ENCODE measurements at places on chromosomes 2 and 18.

GRCh38 chr2:47118581-47118980 lies 36.5 kb downstream of the STPG4 start:
- DNase-seq: no peak

GRCh38 chr2:240469239-240469636 lies 33.8 kb downstream of the GPC1 start:
- DNase-seq: peak; percentile 89

- DNase-seq: no peak
Measured at GRCh38 chr2:8524388-8524787, 157.5 kb upstream of the ID2 start.

DNA sequence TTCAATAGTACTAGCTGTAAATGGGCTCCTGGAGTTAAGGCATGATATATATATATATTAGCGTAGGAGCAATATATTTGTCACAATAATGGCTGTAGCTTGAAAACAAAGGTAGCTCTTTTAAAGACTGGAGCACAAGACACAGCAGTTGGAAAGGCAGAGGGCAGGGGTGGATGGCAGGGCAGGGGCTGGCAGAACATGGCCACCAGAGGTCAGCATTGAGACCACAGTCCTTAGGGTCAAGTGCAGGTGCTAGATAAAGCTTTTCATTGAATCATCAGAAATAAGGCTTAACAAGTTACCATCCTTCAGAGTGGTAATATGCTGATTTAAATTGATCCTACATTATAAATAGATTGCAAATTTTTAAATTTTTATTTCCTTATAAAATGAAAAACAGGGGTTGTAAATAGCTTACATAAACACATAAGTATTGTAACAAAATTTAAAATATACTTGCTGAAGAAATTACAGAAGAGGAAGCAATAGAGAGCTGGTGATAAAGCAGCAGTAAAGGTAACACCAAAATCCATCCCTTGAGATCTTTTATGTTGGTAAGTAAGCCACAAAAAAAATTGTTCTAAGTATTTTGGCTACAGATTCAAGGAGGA lies 161.2 kb upstream of the PIEZO2 start:
- DNase-seq: no peak

DNA sequence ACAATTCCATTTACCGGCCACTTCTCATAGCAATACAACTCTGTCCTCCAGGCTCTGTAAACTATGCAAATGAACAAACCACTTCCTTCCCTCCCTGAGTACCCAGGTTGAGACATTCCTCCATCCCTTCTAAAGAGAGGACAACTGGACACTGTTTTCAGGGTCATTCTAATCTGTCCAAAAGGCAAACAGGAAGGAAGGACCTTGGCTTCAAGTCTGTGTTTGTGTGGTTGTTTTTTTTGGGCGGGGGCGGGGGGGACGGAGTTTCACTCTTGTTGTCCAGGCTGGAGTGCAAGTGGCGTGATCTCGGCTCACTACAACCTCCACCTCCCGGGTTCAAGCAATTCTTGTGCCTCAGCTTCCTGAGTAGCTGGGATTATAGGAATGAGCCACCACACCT lies 3.3 kb downstream of the TFCP2L1 start:
- peak; percentile 58 for DNase-seq

Data from osteoblast (primary cell).